Epithelial cell of umbilical artery (primary cell): ENCODE measurements at places on chromosomes 3 and 15. TPM values are rescaled to one million over a fixed set of nuclear protein-coding genes. Genes with fewer than 3 reads are reported as not detected.

ATP13A4 gene
- total RNA-seq: not detected in 2 replicates

SLC51A gene
- not detected in 2 replicates for total RNA-seq

ITGB5 gene
- total RNA-seq: 88.3 and 118 TPM in 2 replicates

ADGRG7 gene
- total RNA-seq: 0.30 TPM in 1 of 2 replicates, not detected in the other

IL20RB gene
- total RNA-seq: 0.65 and 1.1 TPM in 2 replicates

RETNLB gene
- not detected in 2 replicates for total RNA-seq

PLCH1 gene
- total RNA-seq: under 0.01 TPM in 2 replicates

SLC38A3 gene
- total RNA-seq: under 0.01 TPM in 1 of 2 replicates, not detected in the other

TERC gene
- 312 and 747 TPM in 2 replicates for total RNA-seq

CCR8 gene
- total RNA-seq: not detected in 2 replicates

CCDC9B gene
- 19.5 and 28.4 TPM in 2 replicates for total RNA-seq

SENP8 gene
- 0.97 and 2.0 TPM in 2 replicates for total RNA-seq

MUSTN1 gene
- not detected in 2 replicates for total RNA-seq

SLC28A1 gene
- not detected in 2 replicates for total RNA-seq

ARID3B gene
- 1.3 and 1.8 TPM in 2 replicates for total RNA-seq

RGMA gene
- total RNA-seq: not detected in 2 replicates

C3orf33 gene
- total RNA-seq: 2.3 and 4.1 TPM in 2 replicates

CHRNA5 gene
- 6.1 and 9.4 TPM in 2 replicates for total RNA-seq

SPSB4 gene
- total RNA-seq: under 0.01 and 0.15 TPM in 2 replicates

CLPX gene
- total RNA-seq: 40.9 and 57.4 TPM in 2 replicates

VGLL3 gene
- 3.2 and 5.6 TPM in 2 replicates for total RNA-seq

CP gene
- not detected in 2 replicates for total RNA-seq
